ENCODE measurements at places on chromosomes 6 and 20.

GRCh38 chr20:3702611-3703391 is 9.6 kb downstream of the SIGLEC1 start:
- no peak overlapping the region for H3K4me3 ChIP-seq
- no peaks in the 10 kb centered on the region for H3K4me1 ChIP-seq
- DNase-seq = no peak
- H3K27ac ChIP-seq = no peak overlapping the region

- no peak for DNase-seq
- H3K36me3 ChIP-seq = no peaks in the 10 kb centered on the region
- peaks cover 29% of the 10 kb centered on the region for H3K4me1 ChIP-seq
- H3K4me3 ChIP-seq = no peak overlapping the region
- peaks cover 6% of the 10 kb centered on the region for H3K27me3 ChIP-seq
Observed at GRCh38 chr6:169864148-169865020, 113.0 kb downstream of the ERMARD start.

DNA sequence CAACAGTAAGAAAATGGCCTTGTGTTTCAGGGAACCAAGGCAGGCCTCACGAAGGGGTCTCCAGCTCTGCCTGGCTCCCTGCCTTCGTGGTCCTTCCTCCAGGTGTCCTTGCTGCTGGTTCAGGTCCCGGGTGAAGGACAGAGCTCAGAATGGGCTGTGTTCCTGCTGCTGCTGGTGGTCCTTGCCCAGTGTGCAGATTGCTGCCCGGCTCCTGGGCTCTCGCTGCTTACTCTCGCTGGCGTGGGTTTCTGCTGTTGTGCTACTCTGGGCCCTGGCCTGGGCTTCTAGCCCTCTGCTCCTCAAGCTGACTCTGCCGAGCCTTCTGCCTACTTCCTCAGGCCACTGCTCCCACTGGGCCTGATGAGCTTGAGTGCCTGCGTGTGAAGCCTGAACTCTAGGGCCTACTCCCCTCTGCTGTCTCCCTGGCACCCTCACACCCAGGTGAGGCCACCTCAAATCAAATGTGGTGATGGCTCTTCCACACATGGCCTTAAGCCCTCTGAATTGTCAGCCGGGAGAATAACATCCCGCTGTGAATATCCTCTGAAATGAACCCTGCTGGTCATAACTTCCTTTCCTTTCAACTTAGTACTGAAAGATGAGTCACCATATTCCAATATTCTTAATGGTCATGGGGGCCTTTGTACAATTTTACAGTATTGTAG is 171.6 kb downstream of the FOXC1 start:
- H3K36me3 ChIP-seq = no peaks in the 10 kb centered on the region
- H3K27ac ChIP-seq = no peak overlapping the region
- DNase-seq = no peak
- H3K27me3 ChIP-seq = no peaks in the 10 kb centered on the region
- H3K4me1 ChIP-seq = no peaks in the 10 kb centered on the region

GRCh38 chr20:8744228-8744844 is 324.6 kb upstream of the PLCB4 start:
- H3K36me3 ChIP-seq = no peaks in the 10 kb centered on the region
- no peaks in the 10 kb centered on the region for H3K27me3 ChIP-seq
- DNase-seq = no peak

- H3K4me3 ChIP-seq = no peak overlapping the region
- no peaks in the 10 kb centered on the region for H3K36me3 ChIP-seq
- H3K27ac ChIP-seq = no peak overlapping the region
- H3K27me3 ChIP-seq = no peaks in the 10 kb centered on the region
- H3K4me1 ChIP-seq = no peaks in the 10 kb centered on the region
Observed at GRCh38 chr6:48177786-48178185, 66.8 kb upstream of the PTCHD4 start.

- no peaks in the 10 kb centered on the region for H3K4me1 ChIP-seq
- DNase-seq = no peak
- H3K27ac ChIP-seq = no peak overlapping the region
Observed at GRCh38 chr6:147933224-147933623, 409.4 kb upstream of the SASH1 start.

GRCh38 chr6:69622230-69622629 is 174.6 kb downstream of the LMBRD1 start:
- no peak overlapping the region for H3K27ac ChIP-seq
- H3K4me1 ChIP-seq = no peaks in the 10 kb centered on the region
- DNase-seq = no peak
- no peaks in the 10 kb centered on the region for H3K36me3 ChIP-seq

Data from T-cell (primary cell).